ENCODE measurements at places on chromosomes 2 and 18. TPM values are rescaled to one million over a fixed set of nuclear protein-coding genes. Genes with fewer than 3 reads are reported as not detected.

The DNAH6 gene
- 0.10 TPM for total RNA-seq

The MYCN gene
- total RNA-seq, result not detected

The OSR1 gene
- total RNA-seq, result 3.6 TPM

The PDE6D gene
- total RNA-seq, result 77.3 TPM

The TBR1 gene
- total RNA-seq, result not detected

The UGT1A3 gene
- not detected for total RNA-seq

The HOXD8 gene
- total RNA-seq, result 11.7 TPM

The DIS3L2 gene
- total RNA-seq, result 14.9 TPM

The OBSL1 gene
- 41.5 TPM for total RNA-seq

The NOSTRIN gene
- total RNA-seq, result not detected

The PLA2R1 gene
- total RNA-seq, result 6.9 TPM

The POMC gene
- total RNA-seq, result 9.0 TPM

The MTCL1 gene
- total RNA-seq, result 9.3 TPM

The PHOSPHO2 gene
- 2.5 TPM for total RNA-seq

The NEU2 gene
- not detected for total RNA-seq

The ADD2 gene
- not detected for total RNA-seq

The CDK15 gene
- 67.0 TPM for total RNA-seq

The EFHD1 gene
- 1.2 TPM for total RNA-seq

The ANKMY1 gene
- 4.0 TPM for total RNA-seq

The CNRIP1 gene
- 53.9 TPM for total RNA-seq

The RAX gene
- total RNA-seq, result not detected

Data from RPMI7951 (cell line).